ENCODE measurements at places on chromosomes 5 and 9.

DNA sequence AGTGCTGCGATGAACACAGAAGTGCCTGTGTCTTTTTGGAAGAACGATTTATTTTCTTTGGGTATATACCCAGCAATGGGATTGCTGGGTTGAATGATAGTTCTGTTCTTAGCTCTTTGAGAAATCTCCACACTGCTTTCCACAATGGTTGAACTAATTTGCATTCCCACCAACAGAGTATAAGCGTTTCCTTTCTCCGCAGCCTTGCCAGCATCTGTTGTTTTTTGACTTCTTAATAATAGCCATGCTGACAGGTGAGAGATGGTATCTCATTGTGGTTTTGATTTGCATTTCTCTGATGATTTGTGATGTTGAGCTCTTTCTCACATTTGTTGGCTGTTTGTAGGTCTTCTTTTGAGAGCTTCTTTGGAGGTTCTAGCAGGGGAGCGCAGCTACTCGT, 134.6 kb downstream of the TENT4A start:
- no peak for DNase-seq

DNA sequence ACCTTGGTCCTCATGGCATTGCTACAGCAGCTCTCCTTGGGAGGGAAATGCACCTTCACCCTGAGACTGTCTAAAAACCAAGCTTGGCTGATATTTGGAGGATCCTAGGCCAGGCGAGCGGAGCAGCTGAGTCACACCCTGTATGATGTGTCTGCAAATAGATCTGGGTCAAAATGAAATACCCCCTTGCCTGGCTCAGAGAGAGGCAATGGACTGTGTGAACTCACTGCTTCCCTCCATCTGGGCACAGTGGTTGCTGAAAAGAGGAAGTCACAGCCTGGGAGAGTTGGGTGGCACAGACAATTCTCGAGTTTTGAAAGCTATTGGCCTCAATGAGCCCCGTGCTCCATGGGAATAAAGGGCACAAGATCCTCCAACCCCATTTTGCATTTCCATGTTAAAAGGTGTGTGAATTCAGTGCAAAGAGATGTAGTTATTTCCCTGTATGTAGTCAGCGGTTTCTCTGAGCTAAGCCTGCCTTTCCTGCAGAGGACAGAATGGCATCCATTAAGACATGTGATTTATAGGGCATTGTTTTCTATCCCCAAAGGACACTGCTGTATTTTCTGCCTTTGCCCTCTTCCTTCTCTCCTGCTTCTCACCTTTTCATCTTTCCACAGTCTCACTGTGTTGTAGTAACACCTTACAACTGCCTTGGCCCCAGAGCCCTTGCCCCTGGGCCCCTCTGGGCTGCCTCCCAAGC, 177.2 kb downstream of the GADD45G start:
- DNase-seq = no peak

- DNase-seq = no peak
Measured at GRCh38 chr5:160359816-160360215, 10.6 kb downstream of the C1QTNF2 start.

GRCh38 chr5:106600803-106601202, 1069.9 kb downstream of the EFNA5 start:
- no peak for DNase-seq

GRCh38 chr9:81874250-81874649, 54.0 kb upstream of the SPATA31D4 start:
- DNase-seq = no peak

DNA sequence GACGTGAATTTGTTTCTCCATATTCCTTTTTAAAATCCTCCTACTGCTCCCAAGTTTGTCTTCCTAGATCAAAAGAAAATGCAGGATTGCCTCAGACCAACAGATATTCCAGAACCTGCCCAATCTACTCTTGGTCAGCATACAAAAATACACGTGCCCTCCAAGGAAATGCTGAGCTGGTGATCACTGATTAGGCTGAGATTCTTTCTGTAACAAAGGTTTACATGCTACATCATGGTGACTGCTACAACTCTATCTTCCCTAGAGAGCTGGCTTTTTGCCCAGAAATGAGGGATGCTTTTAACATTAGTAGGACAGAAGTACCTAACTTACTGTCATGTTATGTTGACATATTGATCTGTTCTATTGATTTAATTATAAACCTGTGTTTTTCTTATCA, 35.5 kb downstream of the OR2Y1 start:
- no peak for DNase-seq

DNA sequence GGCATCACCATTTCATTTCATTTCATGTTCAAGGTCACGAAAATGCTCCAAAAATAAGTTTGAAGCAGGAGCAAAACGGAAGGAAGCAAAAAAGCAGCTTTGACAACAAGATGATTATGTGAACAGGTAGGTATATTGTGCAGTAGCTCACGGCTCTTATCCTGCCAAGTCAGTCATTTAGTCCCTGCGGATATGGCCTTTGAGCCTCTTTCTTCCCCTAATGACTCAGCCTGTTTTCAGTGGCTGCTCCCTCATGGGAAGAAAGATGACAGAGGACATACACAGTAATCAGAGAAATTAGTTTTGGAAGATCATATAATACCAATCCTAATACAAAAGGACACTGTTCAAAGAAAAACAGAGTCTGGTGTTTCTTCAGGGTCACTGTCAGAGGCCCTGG, 155.8 kb upstream of the GRAMD2B start:
- no peak for DNase-seq

DNA sequence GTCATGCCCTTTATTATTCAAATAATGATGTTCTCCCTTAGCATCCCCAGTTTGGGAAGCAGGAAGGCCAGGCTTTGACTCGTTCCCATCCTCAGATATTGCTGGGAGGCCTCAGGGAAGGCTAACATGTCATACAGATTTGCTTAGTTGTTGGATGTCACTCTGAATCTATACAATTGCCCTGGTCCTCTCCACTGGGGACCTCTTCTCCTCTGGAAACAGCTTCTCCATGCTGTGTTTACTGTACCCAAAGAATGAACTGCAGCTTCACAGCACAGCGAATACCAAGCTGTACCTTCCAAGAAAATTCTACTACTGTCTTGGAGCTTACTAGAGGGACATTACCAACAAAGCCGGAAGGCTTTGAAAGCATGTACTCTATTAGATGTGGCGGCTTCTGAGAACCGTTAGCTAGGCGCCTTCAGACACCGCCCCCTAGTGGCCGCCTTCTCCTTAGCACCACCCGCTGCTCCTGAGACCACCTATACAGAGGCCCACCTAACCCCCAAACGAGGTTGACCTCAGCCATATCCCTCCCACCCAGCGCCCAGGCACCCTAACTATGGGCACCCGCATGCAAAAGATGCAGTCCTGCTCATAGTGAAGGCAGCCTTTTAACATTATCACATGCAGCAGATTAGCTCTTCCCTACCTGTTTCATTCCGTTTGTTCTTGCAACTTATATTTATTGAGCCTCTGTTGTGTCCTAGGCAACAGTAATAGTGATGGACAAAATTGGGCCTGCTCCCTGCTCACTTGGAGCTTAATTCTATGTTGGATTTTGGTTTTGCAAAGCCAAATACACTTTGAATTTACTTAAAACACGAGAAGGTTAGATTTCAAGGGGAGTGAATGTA, 34.9 kb upstream of the FOXI1 start:
- peak; percentile 34 for DNase-seq

GRCh38 chr9:31320494-31320893, 1063.9 kb upstream of the ACO1 start:
- DNase-seq = no peak

- no peak for DNase-seq
Measured at GRCh38 chr5:127337876-127338275, 47.3 kb downstream of the MEGF10 start.

DNA sequence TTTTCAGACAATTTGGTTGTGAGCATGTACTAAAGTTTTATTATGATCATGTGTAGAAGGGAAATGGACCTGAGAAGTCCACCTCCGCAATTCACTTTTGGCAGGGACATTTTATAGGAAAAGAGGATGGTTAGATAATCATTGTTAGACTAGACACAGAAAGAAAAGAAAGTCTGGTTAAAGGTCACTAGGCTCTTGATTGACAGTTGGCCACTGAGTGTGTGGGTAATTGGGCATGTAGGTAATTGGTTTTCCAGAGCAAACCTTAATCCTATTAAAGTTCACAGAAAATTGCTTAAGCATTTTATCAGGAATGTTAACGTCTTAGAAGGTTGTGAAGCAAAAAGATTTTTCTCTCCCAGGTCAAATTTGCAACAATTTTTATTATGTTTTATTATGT, 158.5 kb upstream of the CLINT1 start:
- no peak for DNase-seq

- DNase-seq = no peak
Measured at GRCh38 chr5:169701910-169702451, 64.9 kb downstream of the DOCK2 start.

GRCh38 chr5:165393839-165394238, 1888.4 kb downstream of the MAT2B start:
- DNase-seq = no peak

DNA sequence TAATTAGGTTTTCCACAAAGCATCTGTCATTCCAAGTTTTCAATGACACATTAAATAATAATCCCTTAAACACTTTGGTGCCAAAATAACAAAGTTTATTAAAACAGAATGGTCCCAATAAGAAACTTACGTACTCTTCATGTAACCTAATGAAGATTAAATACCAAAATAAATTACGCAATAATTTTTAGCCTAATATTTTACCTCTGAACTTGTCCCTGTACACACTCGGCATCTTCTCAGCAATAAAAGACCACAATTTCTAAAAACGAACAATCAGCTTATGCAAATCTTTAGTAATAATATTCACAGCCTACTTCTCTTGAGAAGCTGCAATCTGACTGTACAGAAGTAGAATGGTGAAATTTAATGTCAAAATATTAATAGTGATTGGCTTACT, 163.6 kb downstream of the ZDHHC21 start:
- no peak for DNase-seq

DNA sequence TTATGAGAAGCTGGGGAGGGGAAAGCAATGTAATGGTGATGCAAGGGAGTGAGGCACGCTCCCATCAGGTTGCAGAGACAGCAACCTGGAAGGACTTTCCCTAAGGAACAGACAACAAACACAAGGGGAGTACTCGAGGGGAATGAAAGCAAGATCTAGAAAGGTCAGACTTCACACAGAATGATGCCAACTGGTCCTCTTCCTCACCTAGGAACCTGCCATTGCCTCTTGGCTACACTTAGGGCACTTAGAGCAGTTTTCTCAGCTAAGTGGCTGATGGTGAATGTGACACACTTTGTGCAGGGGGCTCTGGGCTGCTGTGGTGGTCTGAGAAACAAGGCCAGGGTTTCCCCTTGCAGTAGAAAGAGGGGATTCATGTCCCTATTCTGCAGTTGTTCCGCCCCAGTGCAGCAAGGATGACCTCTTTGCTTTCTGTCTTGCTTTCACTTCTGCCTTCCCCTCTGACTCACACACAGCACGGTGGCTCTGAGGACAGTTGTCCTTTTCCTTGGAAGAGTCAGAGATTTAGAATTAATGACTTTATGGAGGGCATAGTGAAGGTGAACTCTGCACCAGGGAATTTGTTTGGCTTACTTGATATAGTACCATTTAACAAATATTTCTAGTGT, 394.0 kb upstream of the KLF4 start:
- no peak for DNase-seq

- DNase-seq = no peak
Measured at GRCh38 chr9:17191082-17191481, 56.2 kb downstream of the CNTLN start.

- DNase-seq = no peak
Measured at GRCh38 chr9:24245988-24246387, 299.7 kb downstream of the IZUMO3 start.

GRCh38 chr9:124409410-124409809, 5.8 kb downstream of the PSMB7 start:
- no peak for DNase-seq

- DNase-seq = no peak
Measured at GRCh38 chr5:178667688-178668087, 40.8 kb upstream of the CLK4 start.

- DNase-seq = no peak
Measured at GRCh38 chr9:99127356-99128132, 22.6 kb downstream of the TGFBR1 start.

DNA sequence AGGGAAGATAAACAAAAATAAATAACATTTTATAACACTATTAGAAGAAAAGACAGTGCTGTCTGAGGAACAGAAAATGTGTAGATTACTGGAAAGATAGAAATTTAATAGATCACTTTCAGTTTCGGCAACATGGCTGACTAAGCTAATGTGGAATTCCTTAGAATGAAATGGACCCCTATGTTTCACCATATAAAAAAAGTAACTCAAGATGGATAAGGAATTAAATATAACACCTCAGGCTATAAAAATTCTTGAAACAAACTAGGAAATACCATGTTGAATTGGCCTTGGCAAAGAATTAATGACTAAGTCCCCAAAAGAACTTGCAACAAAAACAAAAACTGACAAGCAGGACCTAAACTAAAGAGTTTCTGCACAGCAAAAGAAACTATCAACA, 558.3 kb downstream of the CHSY3 start:
- DNase-seq = no peak

GRCh38 chr9:133641396-133641655, 5.2 kb downstream of the DBH start:
- DNase-seq = no peak

DNA sequence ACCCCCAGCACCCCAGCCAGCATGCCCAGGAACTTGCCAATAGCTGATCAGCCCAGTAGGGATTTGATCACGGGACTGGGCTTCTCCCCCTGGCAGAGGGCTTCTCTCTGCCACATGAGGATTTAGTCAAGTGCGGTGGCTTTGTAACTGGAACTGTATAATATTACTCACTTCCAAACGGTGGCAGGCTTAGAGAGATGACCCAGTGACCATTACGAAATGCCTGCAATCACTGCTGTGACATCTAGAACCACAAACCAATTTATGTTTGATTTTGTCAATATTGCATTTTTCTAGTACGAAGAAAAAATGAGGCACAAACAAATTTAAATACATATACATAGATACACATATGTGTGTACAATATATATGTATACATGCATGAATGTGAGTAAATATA, 192.1 kb downstream of the ERCC6L2 start:
- DNase-seq = no peak

DNA sequence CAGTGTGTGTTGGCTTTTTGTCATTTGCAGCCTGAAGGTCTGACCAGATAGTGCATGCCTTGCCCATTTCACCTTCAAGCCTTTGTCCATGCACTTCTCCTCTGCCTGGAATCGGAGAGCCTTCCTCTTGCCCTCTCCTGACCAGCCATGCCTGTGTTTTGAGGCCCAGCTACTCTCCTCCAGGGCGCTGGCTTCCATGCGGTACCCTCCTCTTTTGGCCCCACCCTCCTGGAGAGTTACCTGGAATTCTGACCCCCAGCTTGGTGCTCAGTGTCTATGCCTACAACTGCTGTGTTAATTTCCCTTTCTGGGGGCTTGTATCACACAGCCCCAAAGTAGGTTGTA, 52.5 kb downstream of the CXXC5 start:
- DNase-seq = no peak

All from H54 (cell line).